ENCODE measurements at places on chromosomes 6 and 20.

DNA sequence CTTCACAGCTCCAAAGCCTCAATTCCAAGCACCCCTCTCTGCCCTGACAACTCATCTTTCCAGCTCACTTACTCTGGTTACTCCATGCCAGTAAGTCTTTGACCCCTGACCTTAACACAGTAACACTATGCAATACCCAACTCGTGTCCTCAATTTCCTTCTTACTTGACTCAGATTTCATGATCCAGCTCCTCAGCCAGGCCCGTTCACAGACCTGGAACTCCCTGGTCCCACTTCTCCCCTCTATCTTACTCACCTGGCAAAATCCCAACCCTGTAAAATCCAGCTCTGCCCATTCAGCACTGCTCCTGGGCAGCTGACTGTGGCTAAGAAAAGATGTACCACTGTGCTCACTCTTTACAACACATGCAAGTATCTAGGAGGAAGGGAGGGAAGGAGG, 7.9 kb downstream of the GNL1 start:
- no peak for DNase-seq

DNA sequence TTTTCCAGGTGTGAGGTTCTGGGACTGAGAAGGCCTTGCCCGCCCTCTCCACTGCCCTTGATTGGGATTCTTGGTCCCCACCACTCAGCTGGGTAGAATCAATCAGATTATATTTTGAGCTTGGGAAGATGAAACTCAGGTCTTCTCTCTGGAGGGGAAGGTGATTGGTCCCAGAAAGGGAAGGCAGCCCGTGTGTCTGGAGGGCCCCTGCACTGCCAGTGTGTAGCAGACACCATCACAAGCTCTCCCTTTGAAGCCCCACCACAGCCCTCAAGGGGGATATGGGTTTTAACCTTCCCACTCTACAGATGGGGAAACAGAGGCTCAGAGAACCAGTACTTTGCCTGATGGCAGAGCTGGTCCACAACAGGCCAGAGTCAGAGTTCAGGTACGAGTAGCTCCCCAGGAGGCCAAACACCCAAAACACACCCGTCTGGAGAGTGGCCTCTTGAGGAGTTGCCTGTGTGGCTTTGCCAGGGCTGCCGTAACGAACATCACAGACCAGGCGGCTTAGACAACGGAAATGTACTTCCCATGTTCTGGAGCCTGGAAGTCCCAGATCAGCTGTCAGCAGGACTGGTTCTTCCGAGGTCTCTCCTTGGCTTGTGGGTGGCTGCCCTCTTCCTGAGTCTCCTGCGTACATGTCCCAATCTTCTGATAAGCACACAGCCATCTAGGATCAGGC, 205.6 kb downstream of the SYNDIG1 start:
- DNase-seq = no peak

DNA sequence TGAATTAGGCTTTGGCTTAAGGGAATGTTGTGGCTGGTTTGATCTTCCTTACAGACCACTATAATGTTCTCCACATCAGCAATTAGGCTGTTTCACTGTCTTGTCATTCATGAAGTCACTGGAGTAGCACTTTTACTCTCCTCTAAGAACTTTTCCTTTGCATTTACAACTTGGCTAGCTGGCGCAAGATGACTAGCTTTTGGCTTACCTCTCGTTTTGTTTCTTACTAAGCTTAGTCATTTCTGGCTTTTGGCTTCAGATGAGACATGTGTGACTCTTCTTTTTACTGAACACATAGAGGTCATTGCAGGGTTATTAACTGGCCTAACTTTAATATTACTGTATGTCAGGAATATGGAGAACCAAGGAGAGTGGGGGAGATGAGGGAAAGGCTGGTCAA, 143.2 kb downstream of the PTCHD4 start:
- peak; percentile 45 for DNase-seq

- DNase-seq = no peak
These were observed 1.8 kb downstream of the CST11 start for GRCh38 chr20:23450877-23451276.

- no peak for DNase-seq
These were observed 72.1 kb downstream of the TRAM2 start for GRCh38 chr6:52504782-52505136.

DNA sequence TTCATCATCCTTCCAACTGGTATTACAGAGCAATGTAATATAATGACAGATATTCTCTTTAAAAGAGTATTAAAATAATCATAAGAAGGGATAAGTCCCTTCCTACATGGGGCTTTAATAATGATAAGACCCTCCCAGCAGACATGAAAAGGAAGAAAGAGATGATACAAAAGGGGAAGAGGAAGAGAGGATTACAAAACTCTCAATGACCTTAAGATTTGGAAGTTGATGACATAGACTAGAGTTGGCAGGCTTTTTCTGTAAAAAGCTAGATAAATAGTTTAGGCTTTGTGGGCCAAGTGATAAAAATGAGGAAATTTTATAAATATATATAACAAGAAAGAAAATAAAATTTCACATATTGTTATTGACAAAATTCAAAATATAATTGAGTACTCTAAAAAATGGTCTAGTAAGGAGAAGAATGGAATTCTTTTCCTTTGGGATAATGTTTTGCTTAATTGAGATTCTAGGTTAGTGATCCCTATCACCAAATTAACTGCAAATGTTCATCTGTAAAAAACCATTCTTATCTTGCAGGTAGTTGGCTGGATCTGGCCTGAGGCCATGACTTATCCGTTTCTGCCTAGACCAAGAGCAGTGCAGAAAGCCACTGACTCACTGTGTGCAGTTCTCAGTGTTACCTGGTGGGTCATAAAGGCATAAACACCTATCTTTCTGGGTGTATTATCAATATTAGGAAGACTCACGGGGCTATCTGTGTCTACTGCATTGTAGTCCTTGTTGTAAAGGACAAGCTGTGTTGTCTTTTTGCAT, 11.0 kb downstream of the RIPOR2 start:
- peak; percentile 58 for DNase-seq

GRCh38 chr20:37369846-37370245, 23.9 kb downstream of the SRC start:
- DNase-seq = no peak

- DNase-seq = no peak
These were observed 16.9 kb upstream of the GOPC start for GRCh38 chr6:117619178-117619577.

GRCh38 chr6:42963855-42964605, 3.5 kb downstream of the GNMT start:
- DNase-seq = peak; percentile 50

DNA sequence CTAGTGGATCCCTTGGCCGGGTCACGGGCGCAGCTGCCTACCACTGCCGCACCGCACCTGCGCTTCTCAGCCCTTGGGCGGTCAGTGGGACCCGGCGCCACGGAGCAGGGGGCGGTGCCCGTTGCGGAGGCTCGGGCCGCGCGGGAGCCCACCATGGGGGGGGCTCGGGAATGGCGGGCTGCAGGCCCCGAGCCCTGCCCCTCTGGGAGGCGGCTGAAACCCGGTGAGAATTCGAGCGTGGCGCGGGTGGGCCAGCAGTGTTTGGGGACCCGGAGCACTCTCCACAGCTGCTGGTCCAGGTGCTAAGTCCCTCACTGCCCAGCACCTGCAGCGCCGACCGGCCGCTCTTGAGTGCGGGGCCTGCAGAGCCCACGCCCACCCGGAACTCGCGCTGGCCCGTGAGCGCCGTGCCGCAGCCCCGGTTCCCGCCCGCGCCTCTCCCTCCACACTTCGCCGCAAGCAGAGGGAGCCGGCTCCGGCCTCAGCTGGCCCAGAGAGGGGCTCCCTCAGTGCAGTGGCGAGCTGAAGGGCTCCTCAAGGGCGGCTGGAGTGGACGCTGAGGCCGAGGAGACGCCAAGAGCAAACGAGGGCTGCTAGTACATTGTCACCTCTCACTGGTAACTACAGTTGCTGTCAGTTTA, 120.5 kb upstream of the TMEM170B start:
- no peak for DNase-seq

DNA sequence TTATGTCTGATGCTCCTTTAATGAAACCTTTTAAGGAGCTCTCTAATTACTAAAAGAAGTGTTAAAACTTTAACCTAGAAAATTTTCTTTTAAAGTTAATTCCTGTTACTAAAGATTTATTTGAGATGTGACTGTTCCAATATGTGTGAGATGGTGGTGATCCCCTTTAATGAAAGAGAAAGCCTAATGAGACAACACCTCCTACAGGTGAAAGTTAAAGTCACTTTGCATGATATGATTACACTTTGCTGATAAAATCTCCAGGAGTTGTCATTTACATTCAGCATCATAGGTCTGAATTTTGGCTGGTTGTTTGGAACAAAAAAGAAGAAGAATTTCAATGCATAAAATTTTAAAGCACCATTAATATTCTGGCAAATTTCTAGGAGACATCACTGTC, 307.4 kb downstream of the TRDN start:
- no peak for DNase-seq

DNA sequence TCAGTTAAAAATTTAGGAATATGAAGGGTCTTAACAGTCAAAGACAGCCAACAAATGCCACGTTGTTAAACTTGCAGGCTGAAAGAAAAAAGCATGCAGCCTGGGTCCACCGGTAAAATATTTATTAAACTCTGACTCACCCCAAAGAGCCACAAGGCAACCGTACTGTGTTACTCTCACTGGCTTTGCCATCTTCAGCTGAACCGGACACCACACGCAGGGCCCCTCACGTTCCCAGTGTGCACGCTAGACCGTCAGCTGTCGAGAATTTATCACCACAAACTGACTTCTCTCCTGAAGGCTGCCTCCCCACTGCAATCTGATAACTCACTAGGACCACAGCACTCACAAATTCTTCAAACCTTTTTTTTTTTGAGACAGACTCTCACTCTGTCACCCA, 30.7 kb downstream of the HUS1B start:
- DNase-seq = no peak

- DNase-seq = no peak
These were observed 176.5 kb upstream of the ARID1B start for GRCh38 chr6:156600678-156601077.

DNA sequence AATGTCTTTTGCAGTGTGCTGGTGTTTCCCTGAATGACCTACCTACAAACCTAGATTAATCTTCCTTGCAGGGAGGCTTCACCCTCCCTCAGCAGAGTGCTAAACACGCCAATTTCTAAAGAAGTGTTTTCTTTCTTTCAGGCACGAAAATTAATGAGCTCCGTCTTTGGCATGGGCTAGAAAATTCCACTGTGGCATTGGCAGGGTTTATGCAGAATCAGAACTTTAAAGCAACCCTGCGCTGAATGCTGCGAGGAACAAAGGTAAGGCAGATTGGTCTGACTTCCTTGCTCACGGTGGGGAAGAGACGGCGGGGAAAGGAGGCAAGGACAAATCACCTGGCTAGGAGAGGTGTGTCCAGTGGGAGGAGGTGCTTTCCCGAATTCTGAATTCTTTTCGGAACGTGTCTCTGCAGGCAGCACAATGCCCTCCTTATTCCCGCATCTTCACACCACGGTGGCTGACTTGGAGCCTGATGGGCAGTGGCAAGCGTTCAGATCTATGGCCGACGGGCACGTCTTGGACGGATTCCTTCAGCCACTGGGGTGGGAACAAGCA, 6.2 kb upstream of the BANF2 start:
- DNase-seq = no peak

DNA sequence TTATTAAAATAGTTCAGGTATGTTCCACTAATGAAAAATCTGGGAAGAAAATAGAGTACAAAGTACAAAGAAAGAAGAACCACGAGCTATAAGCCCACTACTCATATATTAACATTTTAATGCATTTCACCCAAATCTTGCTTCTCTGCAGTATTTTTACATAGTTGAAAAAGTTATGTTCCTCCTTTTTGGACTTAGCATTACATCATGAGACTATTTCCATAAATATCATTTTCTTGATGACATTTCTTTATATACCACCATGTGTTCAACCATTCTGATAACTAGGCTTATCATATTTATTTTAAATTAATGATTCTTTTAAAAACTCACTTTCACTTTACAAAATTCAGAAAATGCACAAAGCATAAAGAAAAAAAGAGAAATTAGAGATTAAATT, 3.0 kb downstream of the IPCEF1 start:
- no peak for DNase-seq

DNA sequence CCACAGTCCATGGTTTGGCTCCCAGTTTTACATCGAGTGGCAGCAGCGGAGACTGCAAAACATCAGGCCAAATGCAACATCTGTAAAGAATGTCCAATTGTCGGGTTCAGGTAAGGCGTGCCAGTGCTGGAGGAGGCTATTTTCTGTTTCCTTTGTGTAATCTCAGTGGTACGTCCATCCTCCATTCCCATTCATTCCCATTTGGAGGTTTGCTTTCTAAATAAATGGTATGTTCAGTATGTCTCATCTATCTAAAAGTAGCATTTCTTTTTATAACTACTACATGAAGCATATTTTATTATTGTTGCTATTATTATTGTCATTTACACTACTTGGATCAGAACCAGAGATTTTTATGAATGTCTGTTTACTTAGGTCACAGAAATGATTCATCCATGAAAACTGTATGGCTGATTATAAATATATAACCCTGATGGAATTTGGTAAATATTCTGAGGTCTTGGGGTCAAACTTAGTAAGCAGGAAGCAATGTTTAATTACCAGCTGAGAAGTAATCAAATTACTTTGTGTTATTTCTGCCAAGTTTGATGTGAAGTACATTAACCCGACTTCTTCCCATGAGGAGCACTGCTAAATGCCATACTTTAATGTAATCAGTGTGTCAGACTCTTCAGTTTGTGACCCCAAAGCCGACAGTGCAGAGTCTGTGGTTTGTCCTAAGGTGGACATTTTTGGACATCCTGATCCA, 512.9 kb downstream of the UTRN start:
- DNase-seq = no peak

DNA sequence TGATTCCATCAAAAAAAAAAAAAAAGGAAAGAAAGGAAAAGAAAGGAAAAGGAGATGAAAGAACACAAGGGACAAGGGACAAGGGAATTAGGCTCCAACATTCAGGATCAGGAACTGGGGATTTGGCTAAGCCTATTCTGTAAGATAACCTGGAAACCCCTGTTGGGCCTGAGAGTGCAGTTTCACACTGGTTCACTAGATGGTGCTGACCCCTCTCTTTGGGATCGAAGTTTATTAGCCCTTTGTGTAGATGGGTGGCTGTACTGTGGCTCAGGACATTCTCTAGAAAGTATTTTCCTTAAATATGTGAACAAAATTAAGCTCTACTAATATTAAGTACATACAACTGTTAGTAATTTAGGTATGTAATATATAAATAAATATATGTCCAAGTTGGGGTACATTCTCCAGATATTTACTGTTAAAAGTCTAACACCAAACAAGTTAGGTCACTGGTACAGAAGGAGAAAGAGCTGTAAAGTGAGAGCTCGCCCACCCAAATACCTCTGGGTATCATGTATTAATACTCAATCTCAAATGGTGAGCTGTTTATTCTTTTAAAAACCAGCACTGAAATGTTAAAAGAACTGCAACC, 6.3 kb downstream of the OR2A4 start:
- DNase-seq = peak; percentile 63

- no peak for DNase-seq
These were observed 12.8 kb downstream of the ESF1 start for GRCh38 chr20:13771853-13772453.

GRCh38 chr6:12485226-12485764, 195.1 kb downstream of the EDN1 start:
- DNase-seq = no peak

- DNase-seq = no peak
These were observed 12.8 kb upstream of the ULBP3 start for GRCh38 chr6:150081702-150082101.

- DNase-seq = no peak
These were observed 224.8 kb downstream of the GJA1 start for GRCh38 chr6:121660277-121660676.

GRCh38 chr20:1163653-1164052, 21.1 kb downstream of the TMEM74B start:
- no peak for DNase-seq

All from activated CD4-positive, alpha-beta T cell treated with anti-CD3 and anti-CD28 coated beads, Interleukin-2, Interleukin-6, amounts not matched to agents 100 ng/mL and 50 ng/mL, durations not matched to agents 16 hours and 8 hours (primary cell).